Midbrain (tissue), 1 donor: ENCODE measurements at places on chromosomes 6 and 20.

- no peak for DNase-seq
Observed at GRCh38 chr20:14378326-14378725, 40.9 kb upstream of the FLRT3 start.

DNA sequence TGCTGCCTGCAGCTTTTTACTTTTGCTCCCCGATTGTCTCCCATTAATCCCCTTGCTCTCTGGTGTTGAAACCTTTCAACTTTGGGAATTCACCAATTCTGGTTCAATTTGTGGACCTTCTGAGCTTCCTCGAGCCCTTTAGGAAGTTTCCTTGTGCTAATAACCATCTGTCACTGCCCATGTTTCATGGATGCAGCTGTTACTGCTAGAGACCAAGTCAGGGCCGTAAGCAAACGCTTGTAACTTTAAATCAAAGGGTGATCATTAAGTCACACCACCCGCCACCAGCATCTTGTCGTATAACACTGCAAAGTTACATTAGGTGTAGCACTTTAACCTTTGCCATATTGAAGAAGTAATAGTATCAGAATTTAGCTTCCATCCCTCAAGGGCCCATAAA is 268.3 kb upstream of the SASH1 start:
- DNase-seq: no peak

DNA sequence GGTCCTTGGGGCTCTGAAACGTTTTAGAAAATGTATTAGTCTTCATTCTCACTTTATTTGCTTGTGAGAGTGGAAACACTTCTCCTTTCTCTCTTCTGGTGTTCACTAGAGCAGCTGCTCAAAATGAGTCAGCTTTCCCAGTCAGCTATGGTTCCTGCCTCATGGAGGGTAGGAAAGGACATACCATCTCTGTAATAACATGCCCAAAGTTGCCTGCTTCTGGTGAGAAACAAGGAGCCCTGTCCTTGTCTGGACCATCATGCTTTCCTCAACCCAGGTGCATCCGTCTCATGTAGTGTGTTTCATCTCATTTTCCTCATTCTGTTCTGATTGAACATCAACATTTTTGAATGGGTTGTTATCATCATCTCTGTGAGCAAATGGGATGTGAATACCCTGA is 17.1 kb upstream of the TINAG start:
- DNase-seq: no peak

- no peak for DNase-seq
Observed at GRCh38 chr20:13701486-13701885, 62.8 kb upstream of the TASP1 start.

GRCh38 chr20:53658973-53659372 is 65.3 kb upstream of the ZNF217 start:
- no peak for DNase-seq

DNA sequence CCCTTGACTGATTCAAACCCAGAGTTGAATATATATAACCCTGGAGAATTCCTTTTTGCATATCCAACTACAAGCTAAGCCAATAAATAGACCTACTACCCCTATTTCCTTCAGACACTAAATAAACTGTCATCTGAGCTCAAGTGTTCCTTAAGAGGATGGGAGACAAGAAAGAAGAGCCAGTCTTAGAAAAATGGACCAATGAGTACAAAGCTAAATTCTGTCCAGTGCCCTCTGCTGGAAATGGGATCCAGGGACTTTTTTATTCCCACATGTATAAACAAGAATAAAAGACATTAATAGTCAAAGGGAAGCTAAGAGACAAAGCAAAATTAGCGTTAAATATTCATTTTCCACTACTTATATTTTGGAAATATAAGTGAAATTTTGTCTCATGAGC is 4.8 kb downstream of the PPP1R10 start:
- peak; percentile 30 for DNase-seq

DNA sequence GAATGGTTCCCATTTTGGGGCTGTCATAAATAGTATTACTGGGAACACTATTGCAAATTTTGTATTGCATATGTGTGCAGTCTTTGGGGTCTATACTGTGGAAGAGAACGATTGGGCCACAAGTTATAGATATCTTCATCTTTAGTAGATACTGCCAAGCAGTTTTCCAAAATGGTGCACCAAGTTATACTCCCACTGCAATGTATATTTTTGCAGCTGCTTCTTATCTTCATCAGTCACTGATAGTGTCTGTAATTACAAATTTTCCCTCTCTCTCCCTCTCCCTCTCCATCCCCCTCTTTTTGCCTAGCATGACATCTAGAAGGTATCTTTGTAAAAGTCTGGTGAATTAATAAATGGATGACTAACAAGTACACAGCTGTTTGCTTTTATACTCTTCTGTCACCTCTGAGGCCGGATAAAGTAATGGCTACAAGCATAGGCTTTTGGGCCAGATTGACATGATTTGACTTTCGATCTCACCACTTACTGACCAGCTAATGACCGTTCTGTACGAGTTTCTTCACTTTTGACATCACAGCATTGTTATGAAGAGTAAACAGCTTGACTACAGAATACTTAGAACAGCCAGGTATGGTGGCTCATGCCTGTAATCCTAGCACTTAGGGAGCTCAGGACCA is 113.3 kb upstream of the SLC2A12 start:
- no peak for DNase-seq
